Activated T-cell treated with anti-CD3 and anti-CD28 coated beads, Interleukin-2, amount 50 U/mL, for 48 hours (primary cell): ENCODE measurements at places on chromosomes 16 and 17.

DNA sequence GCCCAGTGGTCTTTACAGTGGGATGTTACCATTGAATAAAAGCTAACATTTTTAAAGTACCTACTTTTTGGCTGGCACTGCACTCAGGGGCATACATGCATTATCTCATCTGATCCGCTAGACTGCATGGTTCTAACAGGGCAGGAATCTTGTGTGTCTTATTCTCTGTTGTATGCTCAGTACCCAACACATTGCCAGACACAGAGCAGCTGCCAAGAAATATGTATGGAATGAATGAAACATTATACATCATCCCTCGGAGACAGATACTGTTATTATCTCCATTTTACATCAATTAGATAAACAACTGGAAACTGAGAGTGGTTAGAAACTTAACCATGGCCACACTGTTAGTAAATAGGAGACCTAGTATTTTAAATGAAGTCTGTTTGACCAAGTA lies 74.1 kb upstream of the CDH11 start:
- DNase-seq = no peak

DNA sequence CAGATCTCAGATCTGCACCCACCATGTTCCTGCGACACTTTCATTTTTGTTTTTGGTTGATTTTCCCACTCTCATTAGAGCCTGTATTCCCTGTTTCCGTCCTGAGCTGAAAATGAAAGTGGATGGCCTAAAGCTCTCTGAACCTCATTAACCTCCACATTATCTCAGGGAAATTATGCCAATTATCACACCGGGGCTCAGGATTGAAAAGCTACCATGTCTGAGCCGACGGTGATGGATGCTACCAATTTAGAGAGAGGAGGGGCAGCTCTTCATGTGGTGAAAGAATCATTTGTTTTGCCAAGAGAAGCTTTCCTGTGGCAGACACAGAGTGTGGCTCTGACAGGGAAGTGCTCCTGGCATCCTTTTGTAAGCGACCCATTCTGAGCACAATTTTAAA lies 410.4 kb upstream of the CDH11 start:
- DNase-seq = no peak

DNA sequence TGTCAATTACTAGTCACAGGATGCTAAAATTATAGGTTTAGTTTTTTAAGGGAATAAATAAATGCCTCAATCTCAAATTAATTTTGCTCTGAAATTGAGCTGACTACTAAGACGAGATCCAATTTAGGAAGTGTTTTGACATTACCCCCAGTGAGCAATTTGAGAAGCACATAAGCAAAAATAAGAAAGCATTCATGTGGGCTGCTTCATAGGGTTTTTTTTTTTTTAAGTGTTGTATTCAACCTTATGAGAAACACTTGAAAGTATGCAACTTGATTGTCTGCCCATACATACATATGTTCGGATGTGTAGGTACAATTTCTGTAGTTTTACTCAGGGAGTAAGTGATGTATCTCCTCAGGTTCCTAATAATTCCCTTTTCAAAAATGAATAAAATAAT lies 77.6 kb downstream of the PRKCA start:
- DNase-seq = no peak

- no peak for DNase-seq
Measured at GRCh38 chr17:57225127-57225526, 31.2 kb upstream of the MSI2 start.

GRCh38 chr17:70882504-70882903 lies 713.2 kb downstream of the KCNJ2 start:
- DNase-seq = no peak
